ENCODE measurements at places on chromosomes 2 and 18.

- DNase-seq = no peak
Measured at GRCh38 chr2:46053564-46053963, 243.6 kb upstream of the EPAS1 start.

- DNase-seq = no peak
Measured at GRCh38 chr2:39228413-39229209, 15.2 kb downstream of the CDKL4 start.

- DNase-seq = no peak
Measured at GRCh38 chr2:238083919-238084318, 16.2 kb upstream of the ESPNL start.

- DNase-seq = no peak
Measured at GRCh38 chr18:63113899-63114565, 205.5 kb downstream of the BCL2 start.

DNA sequence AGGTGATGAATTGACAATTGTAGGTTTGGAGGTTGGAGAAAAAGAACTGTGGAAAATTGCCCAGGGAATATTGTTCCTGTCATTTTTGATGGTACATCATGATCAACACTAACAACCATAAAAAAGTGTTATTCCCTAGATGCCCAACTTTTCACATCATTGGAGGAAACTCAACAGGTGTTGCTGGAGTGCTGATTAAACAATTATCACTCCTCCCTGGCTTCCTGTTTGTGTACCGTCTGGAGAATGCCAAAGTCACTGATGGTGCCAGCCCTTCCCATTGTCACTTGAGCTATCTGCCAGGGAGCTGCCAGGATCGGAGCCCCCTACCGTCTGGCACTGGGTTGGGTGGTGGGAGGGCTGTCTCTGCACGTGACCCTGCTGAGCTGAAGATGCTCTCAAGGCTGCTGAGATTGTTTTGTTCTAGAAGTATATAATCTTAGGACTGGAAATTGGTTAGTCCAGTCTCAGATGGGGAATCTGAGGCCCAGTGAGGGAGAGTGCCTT lies 156.9 kb downstream of the PRKCE start:
- no peak for DNase-seq

DNA sequence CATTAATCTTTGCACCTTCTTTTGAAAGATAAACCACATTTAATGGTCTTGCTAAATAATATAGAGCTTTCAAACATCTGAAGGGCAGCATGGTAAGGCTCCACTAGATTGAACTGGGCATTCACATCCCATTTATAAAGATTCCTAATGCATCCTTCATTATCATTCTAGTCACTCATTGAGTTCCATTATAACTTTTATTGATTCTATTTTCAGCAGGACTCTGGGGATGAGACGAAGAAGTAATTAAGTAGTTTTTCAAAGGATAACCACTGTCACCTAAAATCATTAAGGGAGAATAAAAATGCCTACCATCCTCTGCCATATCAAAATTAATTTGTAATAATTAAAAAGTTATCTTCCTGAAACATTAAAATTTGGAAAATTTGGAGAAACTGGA lies 60.2 kb upstream of the CTNNA2 start:
- no peak for DNase-seq

DNA sequence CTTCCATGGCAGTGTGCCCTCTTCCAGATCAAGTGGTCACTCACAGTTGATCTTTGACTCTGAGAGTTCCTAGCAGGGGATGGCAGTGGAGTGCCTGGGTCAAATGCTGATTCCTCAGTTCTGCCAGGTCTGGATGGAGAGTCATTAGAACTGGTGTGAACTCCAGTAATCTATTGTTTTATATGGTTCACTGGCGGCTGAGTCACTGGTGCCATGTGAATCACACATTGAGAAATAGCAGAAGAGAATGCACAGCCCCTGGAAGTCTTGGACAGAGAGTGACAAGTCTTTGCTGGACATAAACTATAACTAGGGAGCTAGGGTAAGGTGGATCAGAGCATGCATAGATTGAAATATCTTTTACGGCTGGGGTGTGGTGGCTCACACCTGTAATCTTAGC lies 86.9 kb downstream of the EIF2AK3 start:
- peak; percentile 13 for DNase-seq

DNA sequence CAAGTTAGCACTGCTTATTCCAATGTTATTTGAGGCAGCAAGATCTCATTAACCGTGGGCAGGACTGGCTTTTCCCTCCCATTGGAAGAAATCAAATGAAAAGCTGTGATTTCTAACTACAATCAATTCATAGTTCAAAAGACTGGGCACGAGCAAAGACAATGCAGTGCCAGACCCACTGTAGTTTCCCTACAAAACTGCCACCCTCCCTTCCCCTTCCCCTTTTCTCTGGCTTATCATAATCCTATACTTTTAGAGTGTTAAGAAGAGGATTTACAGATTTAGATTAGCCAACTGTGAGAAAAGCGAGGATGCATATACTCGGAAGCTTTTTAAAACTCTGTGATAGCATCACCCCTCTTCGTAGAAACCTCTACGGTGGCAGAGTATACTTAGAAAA lies 260.4 kb downstream of the STK39 start:
- DNase-seq = no peak

- no peak for DNase-seq
Measured at GRCh38 chr2:88180605-88181240, 10.6 kb downstream of the THNSL2 start.

GRCh38 chr2:99974275-99974674 lies 168.1 kb downstream of the AFF3 start:
- no peak for DNase-seq

- DNase-seq = no peak
Measured at GRCh38 chr2:167293943-167294775, 405.9 kb downstream of the XIRP2 start.

GRCh38 chr18:5469340-5469739 lies 74.5 kb downstream of the EPB41L3 start:
- no peak for DNase-seq

GRCh38 chr18:13308369-13308768 lies 89.8 kb downstream of the LDLRAD4 start:
- no peak for DNase-seq

DNA sequence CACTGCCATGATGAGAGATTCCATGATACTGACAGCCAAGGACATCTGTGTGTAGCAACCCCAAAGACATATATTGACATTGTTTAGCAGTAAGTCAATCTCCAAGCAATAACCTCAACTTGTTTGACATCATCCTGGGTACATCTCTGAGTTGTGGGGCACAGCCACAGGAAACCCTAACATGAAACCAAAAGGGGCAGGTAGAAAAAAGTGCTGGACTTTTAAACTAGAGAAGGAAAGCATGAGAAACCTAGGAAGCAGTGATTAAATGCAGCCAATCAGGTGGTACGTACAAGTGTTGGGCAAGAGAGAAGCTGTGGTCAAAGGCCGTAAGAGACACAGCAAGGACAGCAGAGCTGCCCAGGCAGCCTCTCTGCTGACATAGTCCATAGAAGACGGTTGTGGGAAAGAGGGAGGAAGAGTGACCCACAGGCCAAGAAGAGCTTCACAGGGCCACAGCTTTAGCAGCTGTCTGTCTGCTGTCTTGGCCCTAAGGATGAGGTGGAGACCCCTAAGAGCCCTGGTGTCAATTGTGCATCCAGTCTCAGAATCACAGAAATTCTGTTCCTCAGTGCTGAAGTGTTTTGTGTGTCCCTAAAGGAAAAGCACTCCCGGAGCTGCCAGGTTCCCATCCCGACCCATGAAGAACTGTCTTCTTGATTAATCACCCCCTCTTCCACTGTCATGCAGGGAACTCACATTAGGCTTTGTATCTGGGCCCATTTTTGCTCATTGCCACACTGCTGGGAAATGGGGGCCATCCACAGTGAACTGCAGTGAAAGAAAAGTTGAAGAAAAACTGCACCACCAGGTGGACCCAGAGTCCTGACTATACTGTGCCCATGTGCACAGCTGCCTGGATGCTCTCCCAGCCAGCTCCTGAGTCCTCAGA lies 25.4 kb upstream of the CHN1 start:
- peak; percentile 24 for DNase-seq

GRCh38 chr18:3610813-3611212 lies 160.8 kb downstream of the TGIF1 start:
- DNase-seq = no peak

GRCh38 chr2:1210352-1210751 lies 202.9 kb upstream of the TPO start:
- no peak for DNase-seq

GRCh38 chr18:9946831-9947230 lies 33.0 kb downstream of the VAPA start:
- DNase-seq = no peak

All from non-pigmented ciliary epithelial cell (primary cell).